ENCODE measurements at places on chromosomes 11 and 22.

GRCh38 chr11:113474362-113475159 lies 637 bp downstream of the DRD2 start:
- DNase-seq = peak; percentile 95

DNA sequence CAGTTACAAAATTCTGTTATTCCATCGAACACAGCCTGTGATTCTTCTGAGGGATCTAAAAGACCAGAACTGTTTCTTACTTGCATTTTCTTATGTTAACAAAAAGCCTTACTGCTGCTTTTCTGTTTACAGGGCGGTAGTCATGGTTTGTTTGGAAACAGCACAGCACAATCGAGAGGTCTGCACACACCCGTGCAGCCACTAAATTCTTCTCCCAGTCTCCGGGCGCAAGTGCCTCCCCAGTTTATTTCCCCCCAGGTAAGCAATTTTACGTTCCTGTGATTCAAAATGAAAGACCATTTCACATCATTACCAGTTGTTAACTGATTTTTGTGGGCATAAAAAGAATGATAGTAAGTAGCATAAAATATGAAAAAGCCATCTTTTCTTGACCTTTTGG lies 60.8 kb upstream of the ADSL start:
- DNase-seq = no peak

DNA sequence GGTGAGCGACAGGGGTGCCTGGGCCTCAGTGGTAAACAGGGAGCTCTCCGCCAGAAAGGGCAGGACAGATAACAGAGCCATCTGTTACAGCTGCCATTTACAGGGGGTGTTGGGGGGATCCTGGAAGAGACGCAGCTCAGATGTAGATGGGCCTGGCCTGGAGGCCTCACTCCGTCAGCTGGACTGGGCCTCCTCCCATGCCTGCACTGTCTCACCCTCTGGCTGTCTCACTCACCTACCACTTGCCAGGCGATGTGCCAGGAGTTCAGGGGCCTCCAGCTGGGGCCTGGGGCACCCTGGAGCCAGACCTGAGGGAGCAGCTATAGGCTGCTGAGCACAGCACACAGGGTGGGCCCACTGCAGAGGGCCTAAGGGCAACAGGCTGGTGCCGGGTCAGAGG lies 16.3 kb upstream of the SUSD2 start:
- DNase-seq = no peak

- DNase-seq = no peak
These were observed 396.7 kb downstream of the BUD13 start for GRCh38 chr11:116376054-116376453.

DNA sequence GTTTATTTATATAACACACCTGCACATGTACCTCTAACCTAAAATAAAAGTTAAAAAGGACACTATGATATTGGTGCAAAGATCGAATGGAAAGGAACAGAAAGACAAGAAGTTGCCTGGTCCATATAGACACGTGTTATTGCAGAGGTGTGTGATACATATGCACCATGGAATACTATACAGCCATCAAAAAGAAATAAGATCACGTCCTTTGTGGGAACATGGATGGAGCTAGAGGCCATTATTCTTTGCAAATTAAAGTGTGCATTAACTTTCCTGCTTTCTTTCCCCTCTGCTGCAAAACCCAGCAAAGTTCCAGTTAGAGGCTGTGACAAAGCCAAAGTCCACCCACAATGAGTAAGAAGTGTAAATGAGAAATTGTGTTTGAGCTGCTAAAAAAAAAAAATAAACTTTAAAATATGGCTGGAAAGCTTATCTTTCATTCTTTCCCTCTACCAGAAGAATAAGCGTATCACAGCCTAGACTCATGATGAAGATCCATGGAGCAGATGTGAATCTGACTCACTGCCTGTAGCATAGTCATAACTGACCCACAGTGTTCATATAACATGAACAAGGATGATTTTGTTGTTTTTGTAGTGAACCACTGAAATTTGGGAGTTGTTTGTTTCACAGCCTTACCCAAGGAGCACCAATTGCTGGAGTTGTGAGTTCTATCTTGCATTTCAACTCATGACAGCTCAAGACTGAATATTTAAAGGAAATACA lies 9.6 kb downstream of the OR52K1 start:
- no peak for DNase-seq

DNA sequence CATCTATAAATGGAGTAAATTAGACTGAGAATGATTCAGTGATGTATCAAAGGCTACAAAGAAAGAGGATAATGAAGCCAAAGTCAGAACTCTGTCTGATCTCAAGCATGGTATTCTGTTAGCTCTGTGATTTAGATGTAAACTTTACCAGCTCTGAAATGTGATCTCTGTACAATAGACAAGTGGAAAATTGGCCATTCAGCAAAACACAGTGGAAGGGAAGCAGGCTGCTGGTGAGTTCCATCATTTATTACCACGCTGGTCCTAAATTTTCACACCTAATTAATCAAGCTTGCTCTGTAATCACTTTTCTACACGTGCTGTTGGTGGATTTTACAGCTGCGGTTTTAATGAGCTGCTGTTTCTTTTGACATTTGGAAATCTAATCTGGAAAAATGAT lies 145.1 kb upstream of the OPCML start:
- no peak for DNase-seq

Data from stomach (tissue), 19 donors.